Stimulated activated CD4-positive, alpha-beta T cell treated with anti-CD3 and anti-CD28 coated beads, TNF-alpha, amount 100 ng/mL, for 1 hour (primary cell): ENCODE measurements at places on chromosomes 3 and 15.

GRCh38 chr3:7999384-7999783, 502.2 kb upstream of the LMCD1 start:
- no peak for DNase-seq

DNA sequence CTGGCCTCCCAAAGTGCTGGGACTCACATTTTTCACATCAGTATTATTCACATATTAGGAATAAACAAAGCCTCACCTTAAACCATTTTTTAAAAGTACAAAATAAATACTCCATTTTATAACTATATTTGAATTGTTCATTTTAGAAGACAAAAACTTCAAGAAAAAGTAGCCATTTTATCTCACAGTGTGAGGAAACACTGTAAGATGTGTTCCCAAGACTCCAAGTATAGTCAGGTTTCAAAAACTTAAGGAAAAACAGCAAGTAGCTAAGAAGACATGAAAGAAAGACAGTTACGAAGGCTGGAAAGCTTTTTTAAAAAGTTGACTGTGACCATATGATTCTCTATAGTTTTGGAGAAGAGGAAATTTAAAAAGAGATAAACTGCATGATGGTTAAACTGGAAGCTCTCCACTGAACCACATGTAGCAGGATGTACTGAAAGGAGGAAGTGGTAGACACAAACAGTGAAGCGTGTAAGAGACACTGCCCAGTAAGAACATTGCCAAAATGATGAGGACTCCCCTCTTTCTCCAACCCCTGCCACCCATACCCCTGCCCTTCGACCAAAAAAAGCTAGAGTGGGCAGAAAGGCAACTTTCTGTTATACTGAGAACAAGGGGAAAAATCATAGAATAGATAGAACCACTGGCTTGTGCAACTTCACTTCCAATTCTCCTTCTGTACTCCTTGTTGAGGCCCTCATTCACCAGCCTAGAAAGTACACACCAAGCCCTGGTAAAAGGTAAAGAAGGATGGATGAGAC, 6.2 kb upstream of the TMF1 start:
- DNase-seq: no peak

DNA sequence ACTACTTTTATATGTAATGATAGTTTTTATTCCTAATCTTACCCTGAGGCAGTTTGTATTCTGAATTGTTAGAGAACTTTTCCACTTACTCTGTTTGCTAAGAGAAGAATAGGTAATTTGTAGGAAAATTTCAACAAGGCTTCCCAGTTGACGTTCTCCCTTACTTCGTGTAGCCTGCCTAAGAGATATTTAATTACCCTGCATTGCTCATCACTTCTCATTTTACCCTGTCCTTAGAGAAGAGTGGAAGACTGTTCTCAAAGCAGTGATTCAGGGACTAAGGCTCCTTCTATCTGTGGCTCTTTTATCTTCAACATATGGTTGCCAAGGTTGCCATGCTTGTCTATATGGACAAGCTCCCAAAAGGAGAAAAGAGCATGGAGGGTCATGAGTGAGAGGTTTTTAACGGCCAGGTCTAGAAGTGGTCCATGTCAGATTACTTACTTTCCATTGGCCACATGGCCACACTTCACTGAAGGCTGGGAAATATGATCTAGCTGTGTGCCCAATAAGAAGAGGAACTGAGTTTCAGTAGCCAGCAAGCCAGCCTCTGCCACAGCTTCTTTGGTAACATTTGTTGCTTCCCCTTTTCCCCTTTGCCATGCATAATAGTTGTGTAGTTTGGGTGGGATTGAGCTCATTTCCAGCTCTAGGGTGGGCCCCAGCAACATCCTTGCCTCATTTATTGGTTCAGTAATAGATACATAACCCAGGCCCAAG, 22.1 kb downstream of the PDE8A start:
- no peak for DNase-seq

- DNase-seq: no peak
These were observed 90.9 kb upstream of the ROBO2 start for GRCh38 chr3:76949033-76949432.
